ENCODE measurements at places on chromosomes 7 and 10. TPM values are rescaled to one million over a fixed set of nuclear protein-coding genes. Genes with fewer than 3 reads are reported as not detected.

IL15RA gene
- not detected for total RNA-seq

SPDYE16 gene
- 0.34 TPM for total RNA-seq

HOXA1 gene
- total RNA-seq = 13.7 TPM

CASP2 gene
- 56.5 TPM for total RNA-seq

PTF1A gene
- total RNA-seq = not detected

HEPACAM2 gene
- total RNA-seq = not detected

GJD4 gene
- total RNA-seq = not detected

NPFFR1 gene
- 0.14 TPM for total RNA-seq

RARRES2 gene
- 24.9 TPM for total RNA-seq

SLC13A1 gene
- total RNA-seq = not detected
